Cortex of kidney (tissue), 1 donor: ENCODE measurements at places on chromosomes 6 and 20.

- no peak for DNase-seq
Observed at GRCh38 chr6:28489366-28490204, 26.0 kb downstream of the GPX6 start.

DNA sequence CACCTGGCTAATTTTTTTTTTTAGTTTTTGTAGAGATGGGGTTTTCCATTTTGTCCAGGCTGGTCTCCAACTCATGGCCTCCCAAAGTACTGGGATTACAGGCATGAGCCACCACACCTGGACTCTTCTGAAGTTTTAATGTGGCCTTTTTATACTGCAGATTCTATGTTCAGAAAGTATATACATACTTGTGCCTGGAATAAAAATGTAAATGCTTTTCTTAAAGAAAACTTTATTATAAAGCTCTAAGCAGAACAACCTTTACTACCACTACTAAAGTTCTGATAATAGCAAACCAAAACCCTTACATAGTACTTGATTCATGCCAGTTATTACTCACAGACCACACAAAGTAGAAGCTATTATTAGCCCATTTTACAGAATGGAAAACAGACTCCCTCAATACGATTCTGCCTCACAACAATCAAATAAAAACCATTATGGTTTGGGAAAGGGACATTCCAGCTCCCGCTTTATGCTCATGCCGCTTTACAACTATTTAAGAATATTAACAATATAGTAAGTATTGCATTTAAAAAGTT is 5.3 kb downstream of the PHIP start:
- no peak for DNase-seq

DNA sequence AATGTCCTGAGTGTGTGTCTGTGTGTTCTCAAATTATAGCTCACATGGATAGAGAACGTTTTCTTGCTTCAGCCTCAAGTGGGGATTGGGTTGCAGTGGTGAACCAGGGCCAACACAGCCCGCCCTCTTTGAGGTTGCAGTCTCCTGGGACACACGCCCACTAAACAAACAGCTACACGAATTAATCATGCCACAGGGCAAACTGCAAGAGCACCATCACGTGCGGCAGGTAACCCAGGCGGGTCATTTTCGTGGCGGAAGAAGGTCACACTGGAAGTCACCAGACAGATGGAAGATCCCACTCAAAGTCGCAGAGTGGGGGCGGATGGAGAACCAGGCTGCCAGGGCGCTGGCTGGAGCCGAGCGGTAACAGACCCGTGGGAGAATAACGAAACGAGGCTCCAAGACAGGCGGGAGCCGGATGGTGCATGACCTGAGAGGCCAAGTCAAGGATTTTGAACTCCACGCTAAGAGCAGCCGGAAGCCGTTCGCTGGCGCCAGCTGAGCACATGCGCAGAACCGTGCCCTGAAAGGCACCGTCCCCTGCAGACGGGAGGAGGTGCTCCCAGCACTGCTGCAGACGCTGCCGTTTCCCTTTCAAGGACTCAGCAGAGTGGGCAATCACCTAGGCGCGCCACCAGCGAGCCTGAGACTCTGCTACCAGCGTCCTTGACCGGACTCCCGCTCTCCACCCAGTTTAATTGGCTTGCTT is 10.7 kb downstream of the DLL1 start:
- DNase-seq, result no peak

- DNase-seq, result no peak
Observed at GRCh38 chr20:32894711-32895355, 36.1 kb downstream of the EFCAB8 start.
